Hypothalamus (tissue), 51 donors: ENCODE measurements at places on chromosomes 1 and 21.

DNA sequence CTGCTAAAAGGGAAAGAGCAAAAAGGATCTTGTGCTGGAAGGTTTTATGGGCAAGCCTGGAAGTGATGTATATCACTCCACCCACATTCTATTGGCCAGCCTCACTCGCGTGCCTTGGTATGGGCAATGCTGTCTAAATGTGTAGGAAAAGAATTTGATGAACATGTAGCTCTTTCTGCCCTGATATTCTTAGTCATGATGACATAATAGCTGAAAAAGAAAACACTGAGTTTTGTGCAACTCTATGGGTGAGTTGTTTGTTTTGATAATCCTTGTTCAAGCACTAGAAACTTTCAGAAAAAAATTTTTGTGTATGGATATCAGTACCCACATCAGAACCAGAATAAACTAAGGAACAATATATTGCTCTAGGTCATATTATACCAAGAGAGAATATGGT lies 231.5 kb upstream of the ST6GALNAC5 start:
- no peak for DNase-seq

- peak; percentile 75 for DNase-seq
Observed at GRCh38 chr1:22778862-22779520, 68.4 kb downstream of the EPHB2 start.

DNA sequence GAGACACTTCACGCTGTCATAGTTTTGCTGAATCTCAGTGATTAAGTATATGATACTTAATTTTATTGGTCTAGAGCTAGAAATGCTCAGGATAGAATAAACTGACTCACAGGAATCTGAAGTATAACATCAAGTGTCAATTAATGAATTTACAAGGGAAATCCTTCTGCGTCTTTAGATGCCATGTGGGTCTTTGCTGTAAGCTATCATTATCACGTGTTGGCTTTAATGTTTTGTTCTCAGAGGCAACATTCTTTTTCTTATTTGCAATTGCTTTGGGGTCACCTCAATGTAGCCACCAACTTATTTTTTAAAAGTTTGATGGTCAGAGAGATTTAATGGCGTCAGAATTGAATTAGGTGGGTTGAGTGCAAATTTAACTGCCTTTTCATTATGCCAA lies 680.1 kb upstream of the PTBP2 start:
- no peak for DNase-seq

DNA sequence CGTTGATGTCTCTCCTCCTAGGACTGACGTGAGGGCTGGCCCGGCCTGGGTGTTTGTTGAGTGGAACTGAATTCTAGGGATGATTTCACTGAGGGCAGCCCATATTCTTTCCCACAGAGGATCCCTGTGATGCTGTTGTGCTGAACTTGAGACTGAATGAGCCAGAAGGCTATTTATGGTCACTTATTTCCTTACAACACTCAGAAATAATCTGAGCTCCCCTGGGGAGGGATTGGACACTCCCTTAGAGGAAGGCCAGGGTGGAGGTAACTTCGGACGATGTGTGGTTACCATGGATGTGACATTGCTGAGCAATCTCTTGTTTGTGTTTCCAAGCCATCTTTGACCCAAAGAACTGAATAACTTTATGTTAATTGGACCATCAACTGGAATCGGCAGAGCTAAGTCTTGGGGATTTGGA lies 5.1 kb upstream of the TMCO4 start:
- no peak for DNase-seq

DNA sequence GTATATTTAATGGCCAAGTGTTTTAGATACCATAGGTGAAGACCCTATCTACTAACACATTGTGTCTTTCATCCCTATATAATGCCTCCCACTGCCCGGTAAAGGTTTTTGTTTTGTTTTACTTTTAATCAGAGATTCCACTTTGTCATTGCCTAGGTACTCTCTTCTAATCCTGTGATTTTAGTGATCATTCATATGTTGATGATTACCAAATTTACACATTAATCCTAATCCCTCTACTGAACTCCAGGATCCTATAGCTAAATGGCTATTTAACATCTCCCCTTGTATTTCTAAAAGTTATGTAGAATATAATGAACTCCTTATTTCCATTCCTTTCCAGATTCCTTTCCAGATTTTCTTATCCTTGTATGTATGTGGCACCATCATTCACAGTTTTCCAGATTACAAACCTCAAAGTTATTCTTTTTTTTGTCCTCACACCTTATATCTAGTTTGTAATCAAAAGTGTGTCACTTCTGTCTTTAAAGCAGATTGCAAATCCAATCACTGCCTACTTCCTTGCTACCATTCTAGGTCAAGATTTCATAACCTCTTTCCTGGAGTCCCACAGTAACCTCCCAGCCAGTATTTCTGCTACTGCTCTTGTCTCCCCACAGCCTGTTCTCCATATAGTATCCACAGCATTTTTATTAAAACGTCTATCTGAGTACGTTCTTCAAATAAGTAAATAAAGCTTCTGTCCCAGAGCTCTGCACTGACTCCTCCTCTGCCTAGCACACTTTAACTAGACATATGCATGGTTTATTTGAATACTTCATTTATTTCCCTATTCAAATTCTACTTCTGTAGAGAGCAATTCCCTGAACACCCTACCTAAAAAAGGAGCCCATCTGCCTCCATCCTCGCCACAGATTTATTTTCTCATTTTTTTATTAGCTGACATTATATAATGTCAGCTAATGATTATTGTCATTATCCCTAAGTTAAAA lies 157.8 kb downstream of the KCNT2 start:
- no peak for DNase-seq

DNA sequence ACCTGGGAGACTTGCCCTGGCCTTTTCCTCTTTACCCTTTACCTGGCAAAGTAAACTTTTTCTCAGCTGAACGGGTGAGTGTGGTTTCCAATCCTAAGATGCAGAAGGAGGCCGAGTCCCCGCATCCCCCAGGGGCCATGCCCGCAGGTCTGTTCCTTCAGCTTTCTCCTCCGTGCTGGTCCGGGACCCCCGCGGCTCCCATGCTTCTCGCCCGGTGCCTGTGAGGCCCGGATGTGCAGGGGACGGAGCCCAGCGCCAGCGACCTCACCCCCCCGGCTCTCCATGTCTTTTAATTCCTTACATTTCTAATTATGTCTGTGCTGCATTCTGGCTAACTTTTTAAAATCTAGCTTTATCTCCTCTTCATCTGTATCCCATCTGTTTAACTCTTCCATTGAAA lies 21.5 kb upstream of the SCYL3 start:
- no peak for DNase-seq

GRCh38 chr1:199522936-199523335 lies 504.6 kb upstream of the NR5A2 start:
- no peak for DNase-seq

DNA sequence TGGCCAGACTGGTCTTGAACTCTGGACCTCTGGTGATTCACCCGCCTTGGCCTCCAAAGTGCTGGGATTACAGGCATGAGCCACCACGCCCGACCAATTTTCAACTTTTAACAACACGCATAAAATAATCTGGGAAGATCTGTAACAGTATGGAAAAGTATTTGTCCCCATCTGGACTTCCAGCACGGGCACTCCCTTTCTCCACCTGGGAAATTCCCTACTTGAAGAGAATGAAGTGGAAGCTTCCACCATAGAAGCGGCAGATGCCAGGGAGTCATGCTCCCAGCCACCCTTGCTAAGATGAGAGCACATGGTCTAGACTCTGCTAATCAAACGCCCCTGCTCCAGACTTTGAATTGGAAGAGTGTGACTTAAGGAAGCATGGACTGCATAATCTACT lies 9.0 kb upstream of the GPR137B start:
- no peak for DNase-seq

GRCh38 chr1:181969902-181970301 lies 91.6 kb downstream of the ZNF648 start:
- DNase-seq = no peak

- no peak for DNase-seq
Observed at GRCh38 chr21:38965241-38965640, 159.5 kb downstream of the ETS2 start.

- no peak for DNase-seq
Observed at GRCh38 chr1:182426442-182427430, 23.2 kb upstream of the RGSL1 start.

GRCh38 chr1:23964235-23964668 lies 4.6 kb downstream of the PNRC2 start:
- no peak for DNase-seq

DNA sequence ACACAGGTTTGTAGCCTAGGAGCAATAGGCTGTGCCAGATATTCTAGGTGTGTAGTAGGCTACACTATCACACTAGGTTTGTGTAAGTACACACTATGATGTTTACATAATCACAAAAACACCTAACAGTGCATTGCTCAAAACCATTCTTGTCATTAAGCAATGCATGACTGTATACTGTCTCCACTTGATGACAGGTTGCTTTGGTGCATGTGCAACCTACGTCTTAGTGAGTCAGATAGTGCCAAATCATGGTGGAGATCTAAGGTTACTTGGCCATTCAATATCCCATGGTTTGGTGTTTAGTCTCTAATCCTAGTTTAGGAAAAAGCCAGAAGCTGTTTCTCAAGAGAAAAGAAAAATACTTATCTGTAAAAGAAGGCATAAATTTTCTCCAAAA lies 181.1 kb downstream of the KCNK2 start:
- no peak for DNase-seq

- no peak for DNase-seq
Observed at GRCh38 chr1:19757641-19758040, 42.1 kb downstream of the TMCO4 start.

GRCh38 chr1:89390707-89391106 lies 26.8 kb downstream of the GBP6 start:
- DNase-seq = no peak

DNA sequence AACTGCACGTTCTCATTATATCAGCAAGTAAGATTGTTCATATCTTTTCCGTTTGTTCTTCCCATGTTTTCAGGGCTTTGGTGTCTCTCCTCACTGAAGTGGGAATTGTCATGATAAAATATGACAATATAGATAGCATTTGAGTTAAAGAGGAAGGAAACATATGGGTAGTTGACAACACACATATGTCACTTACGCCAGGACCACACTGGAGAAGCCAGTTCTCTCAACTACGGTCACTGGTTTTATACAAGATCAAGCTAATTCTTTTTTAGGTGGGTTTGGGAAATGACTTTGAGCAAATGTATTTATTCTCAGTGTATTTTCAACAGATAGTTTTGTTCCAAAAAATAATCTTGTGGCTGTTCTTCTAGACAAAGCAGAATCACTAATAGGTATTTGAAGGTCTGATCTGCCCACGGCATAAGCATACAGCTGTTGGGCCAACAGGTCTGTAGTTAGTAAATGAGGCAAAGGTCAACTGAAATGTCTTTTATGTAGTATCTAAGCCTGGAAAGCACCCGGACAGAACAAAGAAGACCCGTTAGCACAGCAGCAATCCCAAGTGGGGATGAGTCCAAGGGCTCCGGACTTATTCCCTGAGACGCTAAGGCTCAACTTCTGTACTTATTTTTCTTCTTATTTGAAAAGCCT lies 433.6 kb upstream of the ZP4 start:
- DNase-seq = no peak

DNA sequence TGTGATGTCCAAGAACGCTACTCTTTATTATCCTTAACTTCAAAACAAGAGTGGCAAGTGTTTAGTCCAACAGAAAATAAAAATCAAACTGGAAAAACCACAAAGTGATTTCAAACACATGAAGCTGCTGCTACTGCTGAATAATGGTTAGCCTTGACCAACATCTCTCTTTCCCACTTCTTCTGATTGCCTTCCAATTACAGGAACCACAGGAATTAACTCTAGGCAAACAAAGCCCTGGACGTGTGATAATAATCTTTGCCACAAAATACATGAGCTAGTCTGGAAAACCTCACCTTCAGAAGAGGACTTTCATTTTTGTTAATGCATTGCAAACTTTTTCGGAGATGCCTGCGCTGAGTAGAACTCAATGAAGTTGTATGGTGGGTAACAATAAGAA lies 48.6 kb upstream of the COL11A1 start:
- DNase-seq = no peak

DNA sequence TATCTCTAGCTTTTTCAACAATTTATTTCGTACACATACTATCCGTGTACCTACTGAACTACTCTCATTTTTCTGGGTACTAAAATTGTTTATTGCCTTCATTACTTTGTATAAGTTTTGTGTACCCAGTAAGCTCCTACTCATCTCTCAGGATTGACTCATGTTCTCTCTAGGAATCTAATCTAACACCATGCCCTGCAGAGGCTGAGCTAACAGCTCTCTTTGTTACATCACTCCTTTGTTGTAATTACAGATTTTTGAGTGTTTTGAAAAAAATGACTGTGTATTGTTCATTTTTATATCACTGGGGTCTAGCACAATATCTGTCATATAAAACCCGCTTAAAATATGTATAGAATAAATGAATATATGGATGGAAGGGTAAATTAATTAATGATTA lies 167.1 kb downstream of the ATP6V1G3 start:
- DNase-seq = no peak

DNA sequence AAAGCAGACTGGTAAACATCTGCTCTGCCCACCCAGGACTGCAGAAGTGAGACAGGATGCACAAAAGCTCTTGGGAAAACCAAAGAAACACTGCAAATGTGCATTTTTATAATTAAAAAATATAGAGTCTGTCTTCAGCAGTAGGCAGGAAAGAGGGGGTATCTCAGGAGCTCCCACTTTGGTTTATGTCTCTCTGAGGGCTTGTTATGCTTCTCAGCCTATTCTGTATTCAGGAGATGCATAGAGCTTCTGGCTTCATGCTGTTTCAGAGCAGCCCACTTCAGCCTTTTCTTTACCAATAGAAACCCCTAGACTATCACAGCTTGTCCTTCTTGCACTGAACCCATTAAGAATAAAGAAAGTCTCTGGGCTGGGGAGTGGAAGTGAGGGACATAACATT lies 148.0 kb downstream of the ROR1 start:
- DNase-seq = no peak

- no peak for DNase-seq
Observed at GRCh38 chr1:24643363-24644099, 429 bp downstream of the SRRM1 start.

- DNase-seq = no peak
Observed at GRCh38 chr1:9280015-9280860, 12.5 kb upstream of the SPSB1 start.

DNA sequence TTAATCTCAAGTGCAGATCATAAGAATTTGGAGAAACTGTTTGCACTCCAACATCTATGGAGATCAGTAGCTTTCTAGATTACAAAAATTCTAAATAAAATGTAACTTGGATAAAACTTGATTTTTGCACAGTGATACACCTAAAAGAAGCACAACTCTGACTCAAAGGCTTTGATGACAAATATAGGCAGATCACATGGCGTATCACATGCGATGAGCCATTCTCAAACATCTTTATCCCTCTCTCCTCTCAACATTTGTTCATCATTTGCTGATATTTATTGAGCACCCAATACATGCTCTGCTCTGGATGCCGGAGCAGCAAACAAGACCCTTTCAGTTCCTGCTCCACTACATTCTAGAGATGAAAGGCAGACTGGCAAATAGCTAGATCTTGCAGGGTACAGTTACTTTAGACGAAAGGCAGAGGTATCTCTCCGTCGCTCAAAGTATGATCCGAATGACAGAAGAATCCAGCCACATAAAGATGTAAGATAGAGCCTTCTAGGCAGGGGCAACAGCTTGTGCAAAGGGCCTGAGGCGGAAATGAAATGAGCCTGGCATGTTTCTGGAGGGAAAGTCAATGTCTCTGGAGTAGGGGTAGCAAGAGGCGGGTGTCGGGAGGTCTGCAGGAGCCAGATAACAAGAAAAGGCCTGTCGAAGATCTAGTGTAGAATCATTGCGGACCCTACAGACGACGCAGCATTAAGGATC lies 145.8 kb upstream of the ERRFI1 start:
- DNase-seq = no peak
